ENCODE measurements at places on chromosomes 6 and 20.

DNA sequence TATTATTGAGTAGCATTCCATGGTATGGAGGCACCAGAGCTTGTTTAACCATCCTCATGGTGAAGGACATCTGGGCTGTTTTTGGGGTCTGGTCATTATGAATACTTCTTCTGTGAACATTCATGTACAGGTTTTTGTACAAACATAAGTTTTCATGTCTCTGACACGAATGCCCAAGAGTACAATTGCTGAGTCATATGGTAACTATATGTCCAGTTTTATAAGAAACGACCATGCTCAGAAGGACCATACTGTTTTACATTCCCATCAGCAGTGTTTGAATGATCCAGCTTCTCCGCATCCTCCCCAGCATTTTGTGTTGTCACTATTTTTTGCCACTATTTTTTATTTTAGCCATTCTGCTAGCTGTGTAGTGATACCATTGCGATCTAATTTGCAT lies 188.6 kb downstream of the KHDC1L start:
- no peak for DNase-seq

GRCh38 chr6:52415917-52416628 lies 4.1 kb upstream of the EFHC1 start:
- no peak for DNase-seq

DNA sequence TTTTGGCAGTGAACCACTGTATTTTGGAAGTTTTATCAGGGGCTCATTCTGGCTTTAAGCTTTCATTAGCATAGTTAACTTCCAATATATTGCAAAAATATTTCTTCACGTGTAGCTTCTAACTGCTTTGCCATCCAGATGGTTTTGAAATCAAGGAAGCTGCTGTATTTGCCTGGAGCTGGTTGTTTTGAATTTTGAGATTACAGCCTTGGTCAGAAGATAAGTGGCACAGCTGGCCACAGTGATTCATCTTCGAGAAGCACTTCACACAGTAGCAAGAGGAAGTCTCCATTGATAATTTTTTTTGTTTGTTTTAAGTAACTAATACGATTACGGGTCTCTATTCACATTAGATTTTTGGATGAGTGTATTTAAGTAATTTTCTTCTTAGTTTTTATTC lies 3.8 kb downstream of the APCDD1L start:
- peak; percentile 80 for DNase-seq

GRCh38 chr6:145075425-145075824 lies 659.9 kb downstream of the EPM2A start:
- DNase-seq = peak; percentile 3

DNA sequence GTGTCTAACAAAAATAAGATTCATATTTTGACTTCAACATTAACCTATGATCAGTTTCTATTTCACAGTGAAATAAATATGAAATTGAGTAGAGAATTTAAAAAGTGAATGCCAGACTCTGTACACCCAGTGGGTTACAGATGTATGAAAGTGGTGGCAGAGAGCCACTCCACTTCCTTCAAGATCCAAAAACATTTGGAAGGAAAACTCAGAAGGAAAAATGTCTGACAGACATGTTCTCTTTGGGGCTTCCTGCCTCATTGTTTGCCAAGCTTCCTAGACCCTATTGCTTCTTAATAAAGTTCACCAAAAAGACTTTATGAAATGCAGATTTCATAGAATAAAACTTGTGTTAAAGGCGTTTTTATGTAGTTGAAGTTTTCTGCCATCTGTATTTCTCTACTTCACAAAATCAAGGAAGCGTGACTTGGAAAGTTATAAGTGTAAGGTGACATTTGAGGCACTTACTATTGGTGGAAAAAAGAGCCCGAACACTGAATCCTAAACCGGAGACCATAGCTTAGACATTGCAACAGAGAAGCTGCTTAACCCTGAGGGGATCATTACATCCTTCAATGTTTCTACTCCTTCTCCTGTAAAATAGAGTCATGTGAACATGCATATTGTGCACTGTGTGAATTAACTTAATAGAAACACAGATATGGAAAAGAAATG lies 12.8 kb downstream of the HMGCLL1 start:
- no peak for DNase-seq

GRCh38 chr20:2778602-2779321 lies 21.7 kb downstream of the CPXM1 start:
- no peak for DNase-seq

DNA sequence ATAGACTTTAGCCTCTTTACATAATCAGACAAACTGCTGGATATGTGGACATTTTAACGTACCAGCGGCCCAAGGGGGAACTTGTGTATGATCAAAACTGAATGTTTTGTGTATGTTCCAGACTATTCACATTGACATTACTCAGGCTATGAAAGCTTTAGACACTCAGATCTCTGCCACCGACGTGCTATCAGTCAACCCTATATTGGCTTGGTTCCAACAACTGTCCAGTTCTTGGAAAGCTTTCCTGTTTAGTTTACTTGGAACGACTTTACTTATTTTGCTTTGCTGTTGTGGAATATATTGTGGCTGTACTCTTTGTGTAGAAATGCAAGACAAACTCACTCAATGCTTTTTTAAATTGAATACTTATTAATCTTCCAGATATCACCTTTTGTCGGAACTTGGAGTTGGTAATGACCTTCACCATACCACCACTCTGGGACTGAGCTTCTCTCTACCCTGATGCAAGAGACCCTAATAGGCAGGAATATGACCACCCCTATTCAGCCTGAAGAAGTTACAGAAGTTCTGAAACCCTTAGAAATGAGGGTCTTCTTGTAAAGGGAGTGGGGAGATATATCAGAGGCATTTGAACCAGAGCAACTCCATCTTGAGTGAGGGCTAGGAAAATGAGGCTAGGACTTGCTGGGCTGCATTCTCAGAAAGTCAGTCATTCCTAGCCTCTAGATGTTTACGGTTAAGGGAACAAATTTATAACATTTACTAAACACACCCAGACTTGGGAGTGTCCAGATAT lies 49.0 kb upstream of the PAX1 start:
- no peak for DNase-seq

DNA sequence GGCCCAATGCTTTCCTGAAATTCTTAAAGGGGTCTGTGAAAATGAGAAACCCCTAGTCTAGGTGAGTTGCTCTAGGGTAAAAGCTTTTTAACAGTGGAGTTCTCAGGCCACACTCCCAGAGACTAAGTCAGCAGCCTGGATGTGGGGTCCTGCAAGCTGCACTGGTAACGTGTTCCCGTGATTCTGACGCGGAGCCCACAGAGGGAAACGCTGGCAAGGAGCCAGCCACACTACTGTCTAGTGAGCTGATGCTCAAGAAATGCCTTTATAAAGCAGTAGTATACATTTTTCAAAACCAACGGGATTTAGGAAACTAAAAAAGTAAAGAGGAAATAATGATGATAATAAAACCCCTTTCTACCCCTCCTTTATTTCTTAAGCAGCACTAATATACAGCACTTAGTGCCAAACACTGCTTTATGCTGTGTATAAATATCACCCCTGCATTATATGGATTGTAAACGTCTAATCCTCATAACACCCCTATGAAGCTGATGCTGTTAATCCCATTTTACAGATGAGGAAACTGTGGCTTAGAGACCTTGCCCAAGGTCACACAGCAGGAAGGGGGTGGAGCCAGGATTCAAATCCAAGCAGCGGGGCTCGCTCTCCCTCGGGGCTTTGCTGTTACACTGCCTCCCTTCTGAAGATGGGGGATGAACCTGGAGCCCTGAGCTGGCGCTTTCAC lies 25.0 kb downstream of the KCNK15 start:
- no peak for DNase-seq

DNA sequence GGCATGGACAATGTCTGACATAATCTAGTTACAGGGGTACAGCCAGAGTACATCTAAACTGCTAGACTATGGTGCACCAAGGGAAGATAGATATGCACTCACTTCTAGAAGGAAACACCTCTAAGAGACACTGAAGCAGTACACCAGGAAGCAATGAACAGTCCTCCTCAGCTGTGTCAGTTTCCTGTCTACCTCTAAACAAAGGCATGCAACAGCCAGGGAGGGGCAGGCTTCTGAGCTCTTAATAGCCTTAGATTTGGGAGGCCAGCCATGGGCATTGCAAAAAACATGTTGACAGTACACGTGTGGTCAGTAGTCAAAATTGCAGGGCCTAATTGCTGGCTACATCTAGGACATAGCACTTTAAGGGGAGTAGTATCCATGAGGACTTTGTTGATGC lies 21.4 kb downstream of the CRYBG1 start:
- DNase-seq = no peak

GRCh38 chr6:11363881-11364576 lies 131.6 kb upstream of the NEDD9 start:
- DNase-seq = no peak

- DNase-seq = peak; percentile 17
Measured at GRCh38 chr6:56595490-56596122, 47.1 kb downstream of the DST start.

- no peak for DNase-seq
Measured at GRCh38 chr6:88378639-88379038, 212.5 kb upstream of the CNR1 start.
